ENCODE measurements at places on chromosomes 2 and 18.

DNA sequence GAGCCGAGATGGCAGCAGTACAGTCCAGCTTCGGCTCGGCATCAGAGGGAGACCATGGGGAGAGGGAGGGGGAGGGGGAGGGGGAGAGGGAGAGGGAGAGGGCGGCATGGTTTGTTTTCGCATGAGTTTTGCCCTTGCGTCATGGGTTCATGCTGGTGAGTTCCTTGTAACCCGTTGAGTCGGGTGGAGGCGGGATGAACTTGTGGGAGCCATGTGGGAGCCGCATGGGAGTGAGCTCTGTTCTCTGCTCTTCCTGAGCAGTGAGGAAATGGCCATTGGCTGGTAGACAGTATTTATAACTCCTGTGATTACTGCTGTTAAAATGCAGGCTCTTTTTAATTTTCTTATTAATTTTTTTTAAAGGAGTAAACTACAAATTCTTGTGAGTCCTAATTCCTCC is 108.0 kb downstream of the CEP192 start:
- no peak for DNase-seq

DNA sequence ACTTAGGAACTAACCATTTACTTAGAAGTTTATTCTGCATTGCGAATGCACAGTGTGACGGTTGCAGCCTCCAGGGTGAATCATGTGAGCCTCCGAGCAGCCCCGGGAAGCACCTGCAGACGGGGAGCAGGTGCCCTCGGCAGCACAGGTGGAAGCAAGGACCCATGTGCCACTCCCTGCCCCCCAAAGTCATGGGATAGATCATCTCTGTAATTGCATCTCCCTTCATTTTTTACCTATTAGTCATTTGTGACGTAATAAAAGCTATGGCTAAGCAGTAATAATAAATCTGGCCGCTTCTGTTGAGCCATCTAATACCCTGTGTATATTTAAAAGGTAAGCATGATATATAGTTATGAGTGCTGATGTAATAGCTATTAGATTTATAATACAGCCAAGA is 97.2 kb downstream of the PTGR3 start:
- no peak for DNase-seq

- DNase-seq: no peak
Measured at GRCh38 chr2:48638261-48638660, 20.6 kb downstream of the GTF2A1L start.

DNA sequence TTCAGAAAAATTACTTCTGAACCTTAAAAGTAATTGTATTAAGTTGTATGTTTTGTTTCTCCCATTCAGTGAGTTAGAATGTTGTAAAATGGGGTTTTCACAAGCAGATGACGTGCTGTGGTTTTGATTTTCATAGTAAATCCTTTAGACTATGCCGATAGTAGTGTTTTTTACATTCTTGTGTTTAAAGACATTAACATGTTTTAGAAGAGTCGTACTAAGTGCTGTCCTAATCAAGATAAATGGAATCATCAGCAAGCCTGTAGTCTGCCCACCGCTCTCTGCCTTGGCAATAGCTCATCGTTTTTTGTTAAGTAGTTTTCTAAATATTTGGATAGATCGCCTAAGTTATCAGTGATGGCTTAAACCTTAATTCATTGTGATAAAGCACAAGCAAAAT is 21.5 kb downstream of the PKP4 start:
- DNase-seq: no peak

DNA sequence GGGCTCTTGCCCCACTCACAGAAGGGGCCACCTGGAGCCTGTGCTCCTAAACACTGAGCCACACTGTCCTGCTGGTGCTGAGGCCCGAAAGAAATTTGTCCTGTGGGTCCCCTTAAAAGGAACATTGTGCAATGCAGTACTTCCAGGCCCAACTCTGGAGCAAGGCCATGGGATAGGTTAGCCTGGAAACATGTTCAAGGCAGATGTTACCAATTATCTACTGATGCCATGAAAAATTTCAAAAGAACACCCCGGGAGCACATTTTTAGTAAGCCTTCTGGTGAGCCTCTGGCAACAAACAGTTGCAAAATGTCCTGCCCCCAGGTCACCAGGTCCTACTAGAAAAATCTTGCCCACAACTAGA is 12.3 kb upstream of the PTMA start:
- peak; percentile 79 for DNase-seq

DNA sequence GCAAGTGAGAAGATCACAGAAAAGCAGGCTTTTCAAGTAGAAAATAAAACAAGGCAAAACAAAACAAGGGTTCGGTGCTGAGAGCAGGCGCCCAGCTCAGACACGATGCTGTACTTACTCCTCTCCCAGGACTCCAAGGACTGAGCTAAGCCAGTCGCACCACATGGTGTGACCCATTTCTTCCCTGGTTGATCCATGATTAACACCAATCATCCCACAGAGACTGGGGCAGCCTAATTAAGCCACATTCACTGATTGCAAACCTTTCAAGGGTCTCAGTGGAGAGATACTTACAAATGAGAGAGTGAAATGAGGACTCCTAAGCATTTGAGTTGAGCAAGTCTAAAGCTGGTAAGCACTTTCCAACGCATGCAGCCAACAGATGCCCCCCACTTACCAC is 155.2 kb downstream of the MYO5B start:
- no peak for DNase-seq

- peak; percentile 58 for DNase-seq
Measured at GRCh38 chr2:231786177-231786916, at the start of gene COPS7B. Gene COPS7B, plus strand, starts transcription at chr2:231786445. Its CDS starts 2,126 bp downstream, at chr2:231788571.

GRCh38 chr2:7516484-7517063 is 599.4 kb downstream of the RNF144A start:
- DNase-seq: no peak

GRCh38 chr2:58063641-58064040 is 17.0 kb downstream of the VRK2 start:
- no peak for DNase-seq

- DNase-seq: no peak
Measured at GRCh38 chr2:238238766-238239542, 884 bp downstream of the HES6 start.

DNA sequence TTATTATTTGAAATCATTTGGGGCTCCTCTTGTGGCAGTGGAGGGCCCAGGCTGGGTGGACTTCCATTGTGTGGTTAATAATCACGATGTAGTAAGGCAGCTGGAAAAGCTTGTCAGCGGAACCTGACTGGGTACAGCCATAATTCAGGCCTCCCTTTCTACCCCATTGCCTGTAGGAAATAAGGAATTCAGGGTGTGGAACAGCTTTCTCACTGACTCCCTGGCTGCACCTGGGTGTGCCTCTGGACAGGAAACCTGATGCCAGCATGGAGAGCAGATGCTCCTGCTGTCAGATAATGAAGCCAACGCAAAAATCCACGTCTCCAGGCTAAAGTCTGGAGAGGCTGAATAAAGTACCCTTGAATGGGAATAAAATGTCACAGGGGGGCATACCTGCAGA is 44.2 kb downstream of the LYPD6B start:
- DNase-seq: no peak

DNA sequence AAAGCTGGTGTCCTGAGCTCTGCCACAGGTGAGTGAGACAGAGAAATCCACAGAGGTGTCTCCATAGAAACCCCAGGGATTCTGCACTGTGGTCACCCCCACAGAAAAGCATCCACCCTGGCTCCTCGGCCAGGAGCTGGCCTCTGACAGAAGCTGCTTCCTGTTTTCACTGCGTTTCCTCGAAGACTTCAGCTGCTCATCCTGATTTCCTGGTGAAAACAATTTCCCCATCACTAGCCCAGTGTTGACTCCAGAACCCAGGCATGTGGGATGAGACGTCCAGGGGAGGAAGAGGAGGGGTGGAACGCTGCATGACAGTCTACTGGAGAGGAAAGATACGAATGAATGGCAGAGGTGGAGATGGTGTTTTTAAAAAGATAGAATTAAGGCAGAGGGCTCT is 60.3 kb upstream of the GPR45 start:
- DNase-seq: no peak

- DNase-seq: no peak
Measured at GRCh38 chr18:69795791-69796190, 151.9 kb downstream of the CD226 start.

DNA sequence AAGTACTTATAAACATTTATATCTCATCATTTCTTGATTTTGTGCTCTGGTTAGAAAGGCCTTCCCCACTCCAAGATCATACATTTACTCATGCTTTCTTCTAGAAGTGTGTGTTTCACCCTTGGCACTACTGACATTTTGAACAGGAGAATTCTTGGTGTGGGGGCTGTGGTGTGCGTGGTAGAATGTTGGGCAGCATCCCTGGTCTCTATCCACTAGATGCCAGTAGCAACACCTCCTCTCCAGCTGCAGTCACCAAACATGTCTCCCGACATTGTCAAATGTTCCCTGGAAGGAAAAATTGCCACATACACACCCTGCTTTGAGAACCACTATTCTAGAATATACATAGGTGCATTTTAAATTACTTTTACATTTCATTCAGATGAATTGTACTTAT is 8.7 kb upstream of the TGIF1 start:
- DNase-seq: no peak

- no peak for DNase-seq
Measured at GRCh38 chr18:80074697-80075096, 34.4 kb upstream of the ADNP2 start.

- no peak for DNase-seq
Measured at GRCh38 chr2:128274218-128274617, 44.5 kb downstream of the HS6ST1 start.

- peak; percentile 5 for DNase-seq
Measured at GRCh38 chr2:151363709-151364108, 6.3 kb downstream of the TNFAIP6 start.

GRCh38 chr2:24824071-24824588 is 30.9 kb downstream of the CENPO start:
- DNase-seq: no peak

DNA sequence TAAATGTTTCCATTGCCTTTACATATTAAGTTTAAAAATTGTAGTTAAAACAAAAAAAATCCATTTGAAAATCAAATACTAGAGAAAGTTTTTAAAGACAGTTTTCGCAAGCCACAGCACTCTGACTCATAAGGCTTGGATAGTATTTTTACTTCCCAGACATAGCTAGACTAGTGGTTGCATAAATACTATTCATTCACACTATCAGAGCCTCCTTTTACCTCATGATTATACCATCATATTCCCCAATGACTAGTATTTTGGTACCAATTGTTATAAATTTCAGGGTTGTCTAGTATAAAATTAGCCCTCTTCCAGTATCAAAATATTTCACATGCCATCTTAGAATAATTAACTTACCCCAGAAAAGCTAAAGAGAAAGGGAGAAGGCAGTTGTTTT is 393.5 kb downstream of the ERBB4 start:
- DNase-seq: no peak

DNA sequence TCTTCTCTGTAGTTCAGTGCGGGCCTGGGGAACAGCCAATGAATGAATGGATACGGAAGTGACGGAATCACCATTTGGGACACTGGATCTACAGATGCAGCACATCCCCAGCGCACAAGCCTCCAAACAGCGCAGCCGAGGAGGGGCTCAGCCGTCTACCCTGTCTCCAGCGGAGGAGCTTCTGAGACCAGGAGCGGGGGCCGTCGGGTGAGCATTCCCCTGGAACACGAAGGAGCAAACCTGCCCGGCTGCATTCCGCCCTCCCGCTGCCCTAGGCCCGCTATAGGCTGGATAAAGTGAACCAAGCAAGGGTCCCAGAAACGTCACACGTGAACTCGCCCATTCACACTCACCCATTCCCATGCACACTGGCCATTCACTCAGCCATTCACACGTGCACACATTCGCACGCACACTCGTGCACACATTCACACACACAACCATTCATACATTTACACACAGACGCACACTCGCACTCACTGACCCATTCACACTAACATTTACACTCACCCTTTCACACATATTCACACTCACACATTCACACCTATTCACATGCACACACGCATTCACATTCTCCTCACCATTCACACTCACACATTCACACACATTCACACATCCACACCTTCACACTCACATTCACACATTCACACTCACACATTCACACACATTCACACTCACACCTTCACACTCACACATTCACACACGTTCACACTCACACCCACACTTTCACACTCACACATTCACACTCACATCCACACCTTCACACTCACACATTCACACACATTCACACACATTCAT is 63.4 kb downstream of the BIN1 start:
- DNase-seq: peak; percentile 50

DNA sequence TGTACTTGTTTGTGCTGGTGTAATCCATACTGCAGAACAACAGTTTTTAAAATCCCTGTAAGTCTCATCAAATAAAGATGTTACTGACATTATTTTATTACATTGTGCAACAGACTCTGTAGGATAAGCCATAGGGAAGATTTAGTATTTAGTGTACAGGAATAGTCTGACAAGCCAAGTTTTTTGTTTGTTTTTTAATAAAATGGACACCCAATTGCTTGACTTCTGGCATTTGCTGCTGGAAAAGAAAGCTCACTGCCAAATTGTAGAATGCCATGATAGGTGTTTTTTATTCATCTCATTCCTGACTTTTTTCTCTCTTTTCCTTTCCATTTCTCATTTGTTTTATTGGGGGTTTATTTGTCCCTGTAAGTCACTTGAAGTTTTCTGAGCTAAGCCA is 38.1 kb downstream of the SMARCAL1 start:
- DNase-seq: no peak

- DNase-seq: no peak
Measured at GRCh38 chr2:184154438-184154837, 443.9 kb upstream of the ZNF804A start.

GRCh38 chr2:69422198-69422597 is 15.0 kb downstream of the NFU1 start:
- no peak for DNase-seq

DNA sequence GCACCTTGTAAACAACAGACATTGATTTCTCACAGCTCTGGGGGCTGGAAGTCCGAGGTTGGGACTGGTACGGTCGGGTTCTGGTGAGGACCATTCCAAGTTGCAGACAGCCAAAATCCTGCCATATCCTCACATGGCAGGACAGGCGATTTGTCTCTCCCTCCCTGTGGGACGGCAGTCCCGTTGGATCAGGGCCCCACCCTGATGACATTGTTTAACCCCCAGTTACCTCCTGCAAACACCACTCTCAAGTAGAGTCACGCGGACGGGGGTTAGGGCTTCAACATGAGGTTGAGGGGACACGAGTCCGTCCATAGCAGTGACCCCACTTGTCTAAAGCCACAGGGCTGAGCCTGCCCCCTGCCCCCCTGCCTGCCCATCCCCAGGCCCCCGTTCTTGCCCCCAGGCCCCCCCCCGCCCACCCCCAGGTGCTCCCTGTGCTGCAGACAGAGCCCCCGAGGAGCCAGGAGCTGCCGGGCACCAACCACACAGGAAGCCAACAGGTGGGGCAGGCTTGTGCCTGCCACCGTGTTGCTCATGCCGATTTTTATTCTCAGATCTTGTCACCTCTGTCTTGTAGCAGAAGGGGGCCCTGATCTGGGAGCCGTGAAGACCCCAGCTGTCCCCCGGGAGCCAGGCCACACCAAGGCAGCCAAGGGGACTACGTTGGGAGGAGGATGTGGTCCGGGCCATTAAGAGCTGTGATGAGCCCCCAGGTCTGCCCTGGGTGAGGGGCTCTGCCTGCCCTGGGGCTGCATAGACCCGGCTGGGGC is 82.2 kb downstream of the NFATC1 start:
- no peak for DNase-seq
